ENCODE measurements at places on chromosomes 11 and 22. TPM values are rescaled to one million over a fixed set of nuclear protein-coding genes. Genes with fewer than 3 reads are reported as not detected.

Gene SYT7
- total RNA-seq: 39.9 TPM

Gene RAB1B
- total RNA-seq: 61.2 TPM

Gene MTMR3
- total RNA-seq: 58.4 TPM

Gene FGF4
- not detected for total RNA-seq
